Left hindlimb (tissue), 1 donor: ENCODE measurements at places on chromosomes 2 and 18.

- no peak for DNase-seq
These were observed 19.8 kb downstream of the ARPC2 start for GRCh38 chr2:218236829-218237228.

- DNase-seq = no peak
These were observed 979.6 kb upstream of the CDH2 start for GRCh38 chr18:29156531-29156930.

- DNase-seq = no peak
These were observed 219.3 kb downstream of the TTC32 start for GRCh38 chr2:19682493-19682892.

DNA sequence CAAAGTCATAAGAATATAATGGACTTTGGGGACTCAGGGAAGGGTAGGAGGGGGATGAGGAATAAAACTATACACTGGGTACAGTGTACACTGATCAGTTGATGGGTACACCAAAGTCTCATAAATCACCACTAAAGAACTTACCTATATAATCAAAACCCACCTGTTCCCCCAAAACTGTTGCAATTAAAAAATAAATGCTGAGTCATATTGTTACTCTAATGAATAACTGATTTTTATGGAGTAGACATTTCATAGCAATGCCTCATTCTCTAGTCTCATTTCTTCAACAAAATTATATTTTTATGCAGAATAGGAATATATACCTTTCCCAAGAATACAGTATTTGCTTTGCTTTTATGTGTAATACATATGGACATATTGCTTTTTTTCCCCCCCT, 181.2 kb downstream of the ST6GAL2 start:
- DNase-seq = no peak

GRCh38 chr2:12543978-12544558, 172.7 kb upstream of the TRIB2 start:
- no peak for DNase-seq

- DNase-seq = no peak
These were observed 329.3 kb downstream of the ETAA1 start for GRCh38 chr2:67726416-67726815.

DNA sequence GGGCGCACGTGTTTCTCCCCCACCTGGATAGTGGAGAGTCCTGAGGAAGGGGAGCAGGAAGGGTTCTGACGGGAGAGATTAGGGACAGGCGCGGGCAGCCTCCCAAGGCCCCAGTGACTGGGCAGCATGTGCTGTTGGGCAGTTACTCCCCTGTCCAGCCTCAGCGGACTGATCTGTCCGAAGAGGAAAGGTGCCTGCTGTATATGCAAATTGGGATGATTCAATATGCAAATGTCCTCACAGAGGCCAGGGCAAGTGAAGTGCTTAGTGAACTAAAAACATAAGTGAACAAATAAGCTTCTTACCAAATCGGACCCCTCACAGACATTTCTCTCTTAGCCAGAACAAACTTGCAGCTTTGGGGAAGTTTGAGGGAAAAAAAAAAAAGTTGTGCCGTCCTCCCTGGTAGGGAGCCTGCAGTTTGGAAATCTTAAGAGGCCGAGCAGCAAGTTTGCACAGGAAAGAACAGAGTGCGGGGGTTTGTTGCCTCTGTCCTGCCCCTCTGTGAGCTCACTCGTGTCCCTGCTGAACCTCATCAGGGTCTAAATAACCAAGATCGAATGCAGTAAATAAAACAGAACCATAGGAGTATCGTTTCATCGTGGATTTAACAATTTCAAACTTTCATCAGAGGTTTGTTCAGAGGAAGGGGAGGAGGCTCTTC, 141.4 kb downstream of the KCTD1 start:
- DNase-seq = no peak

DNA sequence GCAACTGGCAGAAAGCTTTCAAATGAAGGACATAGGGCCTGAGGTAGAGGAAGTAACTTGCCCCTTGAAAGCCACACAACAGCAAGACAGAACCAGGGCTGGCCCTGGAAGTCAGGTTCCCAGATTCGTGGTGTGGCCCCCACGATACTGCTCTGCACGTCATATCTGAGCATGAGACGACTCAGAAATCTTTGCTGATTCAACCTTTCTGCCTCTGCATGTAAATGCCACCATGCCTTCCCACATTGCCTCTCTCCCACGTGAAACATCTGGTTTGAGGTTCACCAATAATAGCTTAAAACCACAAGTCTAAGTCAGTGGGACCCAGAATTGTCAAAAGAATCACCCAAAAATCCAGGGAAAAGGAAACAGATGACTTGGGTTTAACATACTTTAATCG, 214.0 kb upstream of the TRIB2 start:
- DNase-seq = no peak

GRCh38 chr18:74652392-74652988, 54.8 kb downstream of the ZNF407 start:
- no peak for DNase-seq

GRCh38 chr2:37928377-37928776, 3.3 kb downstream of the RMDN2 start:
- DNase-seq = no peak

GRCh38 chr18:50895350-50896045, 16.6 kb downstream of the ME2 start:
- no peak for DNase-seq

DNA sequence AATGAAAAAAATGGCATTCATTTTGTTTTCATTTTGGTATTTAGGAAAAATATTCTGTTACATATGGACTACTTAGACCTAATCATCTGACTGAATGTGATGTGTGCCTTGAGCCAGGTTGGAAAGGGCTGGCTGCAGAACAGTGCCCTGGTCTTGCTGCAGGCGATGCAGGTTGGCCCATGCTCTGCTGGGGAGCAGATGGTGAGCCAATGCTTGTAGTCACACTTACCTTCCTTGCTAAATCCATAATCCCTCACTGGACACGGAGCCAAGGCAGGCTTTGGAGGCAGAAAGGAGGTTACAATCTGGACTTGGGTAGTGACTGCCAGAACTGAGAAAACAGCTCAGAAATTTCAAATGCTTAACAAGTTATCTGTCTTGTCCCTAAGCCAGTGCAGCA, 228.7 kb downstream of the ARHGAP15 start:
- peak; percentile 23 for DNase-seq

GRCh38 chr2:26754972-26755670, 9.0 kb upstream of the SLC35F6 start:
- no peak for DNase-seq

GRCh38 chr18:3970929-3971328, 484.2 kb downstream of the DLGAP1 start:
- DNase-seq = no peak

DNA sequence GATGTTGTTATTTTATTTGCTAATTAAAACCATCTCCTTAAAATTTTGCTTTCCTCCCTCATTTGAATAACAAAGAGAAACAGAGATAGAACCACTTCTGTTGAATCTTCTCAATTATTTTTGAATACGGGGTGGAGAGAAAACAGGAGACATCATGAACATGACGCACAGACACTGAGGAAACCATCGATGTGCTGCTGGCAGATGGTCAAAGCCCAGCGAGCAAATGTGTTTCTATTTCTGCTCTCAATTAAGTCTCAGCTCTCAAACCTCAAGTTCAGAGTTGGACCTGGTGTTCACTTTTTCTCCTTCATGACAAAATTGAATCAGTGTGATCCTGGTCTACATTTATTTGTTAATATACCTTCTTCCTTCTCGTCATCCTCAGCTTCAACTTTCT, 36.1 kb upstream of the TWIST2 start:
- no peak for DNase-seq

GRCh38 chr2:144571770-144572169, 51.9 kb upstream of the ZEB2 start:
- DNase-seq = no peak

GRCh38 chr2:205929246-205929942, 156.6 kb downstream of the INO80D start:
- DNase-seq = no peak

- DNase-seq = no peak
These were observed 100.1 kb upstream of the TRIB2 start for GRCh38 chr2:12616456-12617156.

DNA sequence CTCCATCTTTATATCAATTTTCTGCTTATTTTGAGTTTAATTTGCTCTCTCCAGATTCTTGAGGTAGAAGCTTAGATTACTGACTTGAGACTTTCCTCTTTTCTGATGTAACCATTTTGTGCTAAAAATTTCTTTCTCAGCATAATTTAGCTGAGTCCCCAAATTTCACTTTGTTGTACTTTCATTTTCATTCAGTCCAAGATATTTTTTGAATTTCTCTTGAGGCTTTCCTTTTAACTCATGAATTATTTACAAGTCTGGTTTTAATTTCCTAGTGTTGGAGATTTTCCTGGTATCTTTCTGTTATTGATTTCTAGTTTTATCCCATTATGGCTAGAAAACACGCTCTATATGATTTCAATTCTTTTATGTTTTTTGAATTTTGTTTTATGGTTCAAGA, 144.7 kb upstream of the PGAP1 start:
- no peak for DNase-seq

DNA sequence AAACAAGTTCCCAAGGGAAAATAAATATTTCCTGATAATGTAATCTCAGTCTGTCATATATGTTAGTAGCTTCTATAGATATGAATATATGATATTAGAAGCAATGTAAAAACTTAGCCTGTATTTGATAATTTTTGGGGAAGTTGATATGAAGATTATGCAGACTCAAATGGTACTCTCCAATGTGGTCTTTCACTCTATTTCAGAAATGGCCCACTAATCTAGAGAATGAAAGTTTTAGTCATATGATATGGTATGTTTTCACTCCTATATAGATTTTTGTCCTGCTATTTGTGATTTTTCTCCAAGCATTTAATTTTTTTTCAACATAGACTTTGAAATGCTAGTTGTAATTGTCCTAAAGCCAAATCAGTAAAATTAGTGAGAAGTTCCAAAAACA, 236.7 kb upstream of the BOD1L2 start:
- no peak for DNase-seq

DNA sequence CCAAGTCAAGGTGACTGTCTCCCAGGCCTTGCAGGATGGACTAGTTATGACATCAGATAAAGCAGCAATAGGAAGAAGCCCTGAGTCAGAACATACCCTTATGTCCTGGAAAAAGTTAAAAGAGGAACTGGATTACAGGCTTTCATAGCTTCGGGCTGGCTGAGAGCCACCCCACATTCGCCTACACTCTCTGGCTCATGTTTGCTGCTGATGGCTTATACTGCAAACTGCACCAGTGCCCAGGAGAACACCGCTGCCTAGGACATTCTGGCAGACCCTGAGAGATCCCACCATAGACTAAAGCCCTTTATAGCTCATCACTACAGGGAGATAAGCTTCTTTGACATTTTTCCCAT, 20.3 kb downstream of the SLC8A1 start:
- peak; percentile 55 for DNase-seq

DNA sequence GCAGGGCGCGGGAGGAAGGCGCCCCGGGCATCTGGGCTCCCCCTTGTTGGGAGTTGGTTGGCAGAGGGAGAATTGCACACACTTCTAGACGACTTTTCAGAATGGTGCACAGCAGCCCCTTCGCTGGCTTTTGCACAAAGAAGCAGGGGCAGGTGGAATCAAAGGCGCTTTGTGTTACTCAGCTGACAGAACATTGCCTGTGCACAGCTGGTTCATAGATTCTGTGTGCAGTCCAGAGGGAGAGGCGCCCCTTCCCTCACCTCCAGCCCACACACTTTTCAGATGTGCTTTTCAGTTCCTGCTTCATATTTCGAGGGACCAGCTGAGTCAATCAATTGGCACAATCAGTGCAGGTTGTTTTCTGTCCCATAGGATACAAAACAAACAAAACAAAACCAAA, 348.4 kb upstream of the RAB12 start:
- no peak for DNase-seq

DNA sequence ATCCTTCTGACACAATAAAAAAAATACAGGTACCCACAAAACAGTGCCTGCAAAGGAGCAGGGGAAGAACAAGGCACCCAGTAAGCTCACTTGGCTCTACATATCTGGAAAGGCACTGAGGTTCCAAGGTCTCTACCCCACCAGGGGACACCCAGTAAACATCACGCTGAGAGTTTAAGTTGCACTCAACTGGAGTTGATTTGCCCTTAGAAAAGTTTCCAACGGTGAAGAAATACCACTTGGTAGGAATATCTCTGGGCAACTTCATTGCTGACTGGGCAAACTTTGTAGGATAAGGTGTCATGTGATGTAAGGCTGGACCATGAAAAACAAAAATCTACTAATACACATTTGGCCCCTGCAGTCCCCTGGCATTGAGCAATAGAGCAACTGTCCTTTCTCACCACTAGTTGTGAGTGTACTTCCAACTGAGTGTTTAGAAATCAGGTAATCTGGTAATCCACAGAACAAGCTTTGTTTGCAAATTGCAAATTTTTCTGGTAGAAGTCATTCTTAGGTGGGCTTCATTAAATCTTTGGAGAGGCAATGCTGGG, 14.2 kb downstream of the ST8SIA3 start:
- DNase-seq = no peak

GRCh38 chr2:239603411-239604356, 202.9 kb upstream of the HDAC4 start:
- no peak for DNase-seq

DNA sequence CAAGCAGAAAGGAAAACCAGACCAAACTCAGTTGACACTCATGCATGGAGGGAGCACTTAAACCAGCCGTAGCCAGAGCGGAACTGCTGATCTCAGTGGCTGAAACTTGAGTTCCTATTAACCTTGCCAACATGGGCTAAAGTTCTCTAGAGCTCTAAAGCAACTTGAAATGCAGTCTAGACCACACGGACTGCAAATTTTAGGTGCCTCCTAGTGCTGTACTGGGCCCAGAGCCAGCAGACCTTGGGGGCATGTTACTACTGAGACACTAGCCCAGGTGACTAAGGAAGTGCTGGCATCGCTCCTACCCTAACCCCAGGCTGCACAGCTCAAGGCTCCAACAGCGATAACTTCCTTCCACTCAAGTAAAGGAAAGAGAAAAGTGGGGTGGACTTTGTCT, 236.5 kb downstream of the AKAIN1 start:
- DNase-seq = no peak

DNA sequence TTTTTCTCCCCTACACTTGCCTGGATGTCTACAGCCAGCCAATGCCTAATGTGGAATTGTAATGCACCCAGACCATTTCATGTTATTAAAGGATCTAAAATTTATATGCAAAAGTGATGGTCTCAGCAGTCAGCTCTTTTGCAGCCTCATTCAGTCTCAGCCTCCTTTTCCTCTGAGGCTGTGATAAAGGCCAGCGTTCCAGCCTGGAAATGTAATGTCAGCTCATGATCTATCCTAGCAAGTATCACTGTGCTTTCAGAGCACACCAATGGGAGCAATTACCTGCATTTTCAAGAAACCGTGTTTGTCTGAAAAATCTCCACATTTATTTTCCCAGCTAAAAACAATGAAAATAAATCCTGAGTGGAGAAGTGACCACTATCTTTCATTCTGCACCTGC, 274.6 kb downstream of the CDH20 start:
- no peak for DNase-seq
